ENCODE measurements at places on chromosomes 3 and 15.

- no peak for DNase-seq
Measured at GRCh38 chr3:63841704-63842103, 21.9 kb downstream of the THOC7 start.

DNA sequence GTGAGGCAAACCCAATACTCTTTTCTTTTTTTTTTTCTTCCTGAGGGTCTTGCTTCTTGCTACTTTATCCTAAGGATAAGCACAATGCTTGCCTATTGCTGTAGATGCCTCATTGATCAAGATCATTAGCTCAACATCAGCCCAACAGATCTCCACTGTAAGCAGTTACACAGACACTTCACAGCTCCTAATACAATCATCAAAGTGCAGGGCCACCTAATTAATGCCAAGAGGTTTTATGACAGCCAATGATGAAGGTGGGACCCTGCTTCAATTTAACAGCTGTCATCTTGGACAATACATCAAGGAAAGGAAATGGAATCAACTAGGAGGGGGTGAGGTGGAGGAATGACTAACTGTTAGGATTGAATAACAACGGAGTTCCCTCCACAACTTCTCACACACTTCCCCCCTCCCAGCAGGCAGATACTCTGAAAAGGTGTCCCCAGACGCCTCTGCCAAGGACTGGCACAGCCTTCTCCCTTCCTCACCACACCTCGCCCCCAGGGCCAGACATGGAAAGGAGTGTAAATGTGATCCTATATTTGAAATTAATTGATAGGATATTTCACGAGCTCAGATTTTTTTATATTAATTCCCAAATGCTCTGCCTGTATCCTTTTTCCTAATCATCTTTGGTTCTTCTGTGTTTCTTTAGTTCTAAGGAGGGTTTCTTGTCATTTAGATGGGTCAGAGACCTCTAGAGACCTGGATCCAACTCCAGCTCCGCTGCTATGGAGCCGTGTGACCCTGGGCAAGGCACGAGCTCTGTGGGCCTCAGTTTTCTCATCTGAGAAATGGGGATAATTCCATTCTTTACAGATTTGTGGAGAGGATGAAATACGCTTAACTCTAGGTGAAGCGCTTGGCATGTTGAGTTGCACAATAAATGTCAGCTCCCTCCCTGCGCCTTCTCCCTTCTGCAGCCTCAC is 1.2 kb downstream of the DCLK3 start:
- DNase-seq = no peak

DNA sequence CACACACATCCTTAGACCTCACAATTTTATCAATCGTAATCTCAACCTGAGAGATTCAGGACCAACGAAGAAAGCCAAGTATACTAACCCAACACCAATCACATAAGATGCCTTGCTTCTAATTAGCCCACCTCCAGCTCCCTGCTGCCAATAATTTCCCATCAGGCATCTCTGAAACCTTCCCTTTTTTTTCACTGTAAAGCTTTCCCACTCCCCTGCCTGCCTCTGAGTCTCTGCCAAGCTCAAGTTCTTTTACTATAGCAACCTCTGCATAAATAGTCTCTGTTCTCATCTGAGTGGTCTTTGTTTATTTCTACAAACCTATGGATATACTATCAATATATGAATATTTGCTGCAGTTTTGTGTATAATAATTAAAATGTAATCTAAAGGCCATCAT is 86.5 kb downstream of the PIK3CB start:
- no peak for DNase-seq

- no peak for DNase-seq
Measured at GRCh38 chr3:79473993-79474392, 293.8 kb downstream of the ROBO1 start.

All from ascending aorta (tissue), 2 donors.